ENCODE measurements at places on chromosomes 4 and X.

- no peak for DNase-seq
These were observed 58.9 kb downstream of the DOCK11 start for GRCh38 chrX:118554511-118554910.

GRCh38 chr4:23903859-23904438 is 14.1 kb upstream of the PPARGC1A start:
- no peak for DNase-seq

DNA sequence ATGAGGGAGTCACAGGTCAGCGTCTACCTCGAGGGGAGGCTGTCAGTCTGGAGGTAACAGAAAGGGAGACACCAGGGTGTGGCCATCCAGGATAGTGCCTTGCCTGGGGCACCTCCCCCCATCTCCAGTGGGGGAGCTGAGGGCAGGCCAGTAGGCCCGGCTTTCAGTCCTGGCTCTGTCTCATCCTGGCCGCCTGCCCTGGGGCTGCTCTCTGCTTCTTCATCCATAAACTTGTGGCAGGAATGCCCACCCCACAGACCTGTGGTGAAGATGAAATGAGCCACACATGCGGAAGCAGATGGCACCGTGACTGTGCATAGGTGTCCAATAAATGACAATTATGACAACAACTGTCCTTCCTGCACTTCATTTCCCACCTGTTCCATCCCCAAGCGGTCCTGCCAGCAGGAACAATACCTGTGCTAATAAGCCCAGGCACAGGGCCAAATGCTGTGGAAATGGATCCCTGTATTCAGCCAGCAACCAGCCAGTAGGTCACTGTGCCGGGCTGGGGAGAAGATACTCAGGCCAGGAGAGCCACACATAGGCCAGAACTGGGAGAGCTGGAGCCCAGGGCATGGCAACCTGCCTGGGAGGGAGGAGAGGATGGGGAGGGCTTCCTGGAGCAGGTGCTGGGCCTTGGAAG is 30.2 kb downstream of the TRO start:
- no peak for DNase-seq

DNA sequence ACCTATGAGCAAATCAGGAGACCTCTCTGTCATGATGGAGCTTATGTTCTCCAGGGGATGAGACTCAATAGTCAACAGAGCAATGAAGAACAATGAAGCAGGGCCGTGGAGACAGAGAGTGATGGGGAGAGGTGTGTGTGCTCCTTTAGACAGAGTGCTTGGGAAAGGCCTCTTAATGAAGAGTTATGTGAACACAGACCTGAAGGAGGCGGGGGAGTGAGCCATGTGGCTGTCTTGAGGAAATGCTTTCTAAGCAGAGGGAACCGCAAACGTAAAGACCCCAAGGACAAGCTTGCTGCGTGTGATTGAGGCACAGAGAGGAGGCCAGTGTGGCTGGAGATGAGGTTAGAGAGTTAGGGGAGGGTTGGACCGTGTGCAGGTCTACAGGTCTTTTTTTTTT is 53.1 kb downstream of the CHRNA9 start:
- no peak for DNase-seq

GRCh38 chr4:156475322-156475721 is 496.3 kb downstream of the PDGFC start:
- no peak for DNase-seq

GRCh38 chr4:32986236-32986635 is 2266.1 kb downstream of the PCDH7 start:
- DNase-seq, result no peak

DNA sequence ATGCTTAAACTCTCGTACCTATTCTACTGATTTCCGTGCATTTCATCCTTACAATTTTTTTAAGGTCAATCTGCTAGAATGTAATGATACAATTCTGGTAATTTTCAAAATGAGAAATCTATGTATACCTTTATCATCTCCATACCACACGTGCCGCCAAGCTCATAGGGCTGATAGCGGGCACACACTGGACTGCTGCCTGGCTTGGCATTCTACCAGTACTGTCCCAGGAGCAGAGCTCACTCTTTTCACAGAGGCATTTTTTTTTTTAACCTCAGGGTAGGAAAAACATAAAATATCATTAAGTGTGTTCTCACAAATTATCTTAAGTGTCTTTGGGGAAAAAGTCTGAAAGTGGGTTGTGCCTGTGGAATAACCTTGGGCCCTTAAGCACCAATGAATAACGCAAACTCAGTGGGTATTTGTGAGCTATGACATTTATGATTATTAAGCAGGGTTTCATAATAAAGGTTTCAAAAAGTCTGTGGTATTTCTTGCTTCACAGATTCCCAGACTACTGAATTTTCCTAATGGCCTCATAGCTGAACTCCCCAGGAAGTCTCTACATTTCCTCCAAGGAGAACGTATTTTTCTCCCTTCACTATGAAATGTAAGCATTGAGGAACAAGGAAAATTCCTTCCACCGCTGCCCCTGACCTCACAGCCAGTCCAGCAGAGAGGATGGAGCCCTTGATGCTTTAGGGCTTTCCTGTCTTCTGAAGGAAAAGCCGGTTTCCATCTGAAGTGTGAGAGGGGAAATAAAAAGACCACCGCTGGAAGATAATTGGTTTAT is 125.2 kb downstream of the ELOVL6 start:
- DNase-seq, result no peak

- no peak for DNase-seq
These were observed 109.5 kb upstream of the TEX13C start for GRCh38 chrX:125210146-125210545.

DNA sequence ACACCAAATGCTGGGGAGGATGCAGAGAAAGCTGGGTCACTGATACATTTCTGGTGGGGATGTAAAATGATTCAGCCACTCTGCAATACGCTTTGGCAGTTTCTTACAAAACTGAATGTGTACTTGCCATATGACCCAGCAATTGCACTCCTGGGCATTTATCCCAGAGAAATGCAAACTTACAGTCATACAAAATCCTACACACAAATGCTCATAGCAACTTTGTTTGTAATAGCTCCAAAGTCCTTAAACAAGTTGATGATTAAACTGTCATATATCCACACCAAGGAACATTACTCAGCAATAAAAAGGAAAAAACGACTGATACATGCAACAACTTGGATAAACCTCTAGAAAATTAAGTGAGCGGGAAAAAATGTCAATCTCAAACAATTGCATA is 12.3 kb downstream of the MID1 start:
- no peak for DNase-seq
